ENCODE measurements at places on chromosomes 11 and 22.

DNA sequence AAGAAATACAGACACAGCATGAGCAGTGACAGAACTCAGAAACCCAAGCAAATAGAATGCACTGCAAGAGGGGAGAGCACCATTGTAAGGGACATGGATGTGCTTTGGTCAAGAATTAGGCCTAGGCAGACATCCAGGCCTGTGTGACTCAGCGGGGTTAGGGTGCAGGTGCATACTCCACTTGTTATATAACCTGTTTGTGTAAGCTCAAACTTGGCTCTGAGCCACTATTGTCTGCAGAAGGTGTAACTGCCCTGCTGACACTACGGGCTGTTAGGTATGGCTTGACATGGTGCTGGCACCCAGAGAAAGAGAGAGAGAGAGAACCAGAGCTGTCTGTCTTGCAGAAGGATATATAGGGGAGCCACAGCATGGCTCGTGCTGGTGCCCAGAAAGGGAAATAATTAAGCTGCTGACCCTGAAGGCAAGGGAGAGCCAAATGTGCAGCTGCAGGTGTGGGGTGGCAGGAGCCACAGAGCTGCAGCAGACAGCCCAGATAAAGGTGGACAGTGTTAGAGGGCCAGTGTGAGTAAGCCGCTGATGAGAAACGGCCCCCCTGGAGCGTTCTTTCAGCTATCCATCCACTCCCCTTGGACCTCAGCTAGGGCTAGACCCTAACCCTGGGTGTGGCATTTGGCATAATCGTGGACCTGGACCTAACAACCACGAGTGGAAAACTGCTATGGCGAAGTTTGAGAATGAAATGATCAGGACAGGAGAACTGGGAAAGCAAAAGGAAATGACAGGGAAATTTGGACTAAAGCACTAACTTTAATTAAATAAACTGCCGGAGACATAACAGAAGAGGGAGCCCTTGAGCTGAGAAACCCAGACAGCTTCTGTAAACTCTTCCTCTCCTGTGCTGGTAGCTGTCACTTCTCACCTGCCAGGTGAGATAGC is 253.0 kb upstream of the CCDC179 start:
- DNase-seq = peak; percentile 58

- DNase-seq = peak; percentile 52
Observed at GRCh38 chr22:23233084-23233531, 52.8 kb downstream of the BCR start.

- no peak for DNase-seq
Observed at GRCh38 chr11:33848717-33849390, 43.0 kb downstream of the LMO2 start.

GRCh38 chr22:35930933-35931332 is 97.7 kb downstream of the RBFOX2 start:
- DNase-seq = peak; percentile 71

DNA sequence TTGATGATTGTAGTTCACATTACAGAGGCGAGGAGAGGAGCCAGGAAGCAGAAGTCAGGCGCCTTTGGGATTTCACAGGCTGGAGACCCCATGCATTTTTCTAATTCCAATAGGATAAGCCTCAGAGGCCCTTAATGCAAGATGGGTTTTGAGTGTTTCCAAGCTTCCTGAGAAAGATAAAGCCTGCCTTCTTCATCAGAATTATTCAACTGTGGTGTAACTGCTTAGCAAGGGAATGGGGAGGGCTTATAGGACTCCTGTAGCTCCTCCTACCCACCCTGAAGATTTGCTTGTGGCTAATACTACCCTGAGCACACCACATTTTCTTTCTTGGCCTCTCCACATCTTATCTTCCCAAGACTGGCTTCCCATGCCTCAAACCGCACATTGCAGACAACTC is 151.1 kb upstream of the ISX start:
- DNase-seq = peak; percentile 82

DNA sequence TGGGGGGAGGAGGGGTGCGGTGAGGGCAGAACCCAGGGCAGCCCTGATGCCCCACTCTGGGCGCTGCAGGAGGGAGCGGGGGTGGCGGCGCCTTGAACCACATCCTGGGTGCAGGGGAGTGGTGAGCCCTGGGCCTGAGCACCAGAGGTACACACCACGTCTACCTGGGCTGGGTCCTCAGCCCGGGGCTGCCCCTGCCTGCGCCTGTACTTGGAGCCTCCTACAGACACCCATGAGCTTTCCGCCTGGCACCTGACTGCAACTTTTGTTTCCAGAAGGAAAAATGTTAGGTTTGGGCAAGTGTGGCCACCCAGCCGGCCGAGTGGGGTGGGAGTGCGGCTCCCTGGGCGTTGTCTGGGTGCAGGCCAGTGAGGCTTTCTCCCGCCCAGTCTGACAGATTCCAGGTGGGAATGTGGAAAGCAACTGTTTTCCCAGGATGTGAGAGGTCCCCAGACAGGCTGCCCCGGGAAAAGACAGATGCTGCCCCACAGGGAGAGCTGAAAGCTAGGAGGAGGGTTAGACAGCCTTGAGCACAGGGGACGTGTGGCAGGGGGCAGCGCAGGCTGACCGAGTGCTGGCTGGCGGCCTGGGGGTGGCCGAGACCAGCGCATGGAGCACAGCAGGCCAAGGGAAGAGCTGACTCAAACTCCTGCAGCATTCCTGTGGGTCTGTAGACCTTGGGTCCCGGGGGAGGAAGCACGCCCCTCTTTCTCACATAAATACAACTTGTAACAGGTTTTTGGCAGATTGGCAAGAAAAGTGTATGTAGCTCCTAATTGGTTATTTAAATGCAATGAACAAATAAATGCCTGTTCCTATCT is 44.1 kb downstream of the GNB1L start:
- DNase-seq = peak; percentile 92

- no peak for DNase-seq
Observed at GRCh38 chr22:37559521-37559900, 769 bp upstream of the CDC42EP1 start.

- DNase-seq = peak; percentile 70
Observed at GRCh38 chr11:35304386-35304775, 115.0 kb downstream of the SLC1A2 start.

GRCh38 chr11:82775736-82776346 is 42.2 kb upstream of the FAM181B start:
- DNase-seq = peak; percentile 49

- DNase-seq = peak; percentile 70
Observed at GRCh38 chr22:33923660-33924246, 3.5 kb upstream of the LARGE1 start.

DNA sequence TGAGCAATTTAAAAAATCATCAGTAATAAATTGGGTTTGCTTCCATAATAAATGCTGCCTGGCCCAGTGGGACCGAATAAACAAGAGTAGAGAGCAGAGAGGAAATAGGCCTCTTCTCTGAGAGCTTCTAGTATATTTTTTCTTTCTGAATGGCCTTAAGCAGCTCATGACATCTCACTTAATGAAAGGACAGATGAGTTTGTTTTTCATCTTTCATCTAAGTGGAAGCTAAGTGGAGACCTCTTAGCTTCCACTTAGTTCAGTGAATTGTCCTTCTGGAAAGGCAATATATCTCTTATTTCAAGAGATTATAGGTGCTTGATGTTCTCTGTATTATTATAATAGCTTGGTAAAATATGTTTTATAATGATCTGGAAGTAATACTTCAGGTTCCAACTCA is 245.9 kb upstream of the ANO3 start:
- DNase-seq = no peak

GRCh38 chr11:103988595-103988969 is 47.9 kb upstream of the DDI1 start:
- DNase-seq = peak; percentile 63

DNA sequence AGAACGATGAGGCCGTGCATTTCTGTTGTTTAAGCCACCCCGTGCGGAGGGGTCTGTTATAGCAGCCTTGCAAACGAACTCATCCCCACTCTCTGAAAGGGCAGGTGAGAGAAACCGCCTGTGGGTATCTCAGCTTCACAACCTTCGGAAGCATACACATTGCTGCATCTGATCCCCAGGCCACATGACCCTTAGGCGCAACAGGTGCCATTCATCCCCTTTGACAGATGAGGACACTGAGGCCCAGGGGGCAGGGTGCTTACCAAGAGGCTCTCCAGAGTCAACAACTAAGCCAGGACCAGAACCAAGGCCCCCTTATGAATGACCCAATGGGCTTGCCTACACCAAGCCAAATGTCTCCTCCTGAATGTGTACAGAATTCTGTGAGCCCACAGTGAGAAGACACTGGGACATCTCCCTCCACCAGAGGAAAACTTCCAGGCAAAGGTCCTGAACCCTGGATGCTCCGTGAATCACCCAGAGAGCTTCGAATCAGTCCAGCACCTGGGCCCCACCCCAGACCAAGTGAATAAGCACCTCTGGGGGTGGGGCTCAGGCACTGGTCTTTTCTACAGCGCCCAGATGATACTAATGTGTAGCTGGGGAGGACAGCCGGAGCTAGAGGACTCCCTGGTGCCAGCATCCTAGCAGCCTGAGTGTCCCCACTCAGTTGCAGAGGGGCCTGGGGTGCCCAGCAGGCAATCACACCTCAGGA is 83.2 kb downstream of the BUD13 start:
- DNase-seq = no peak

- DNase-seq = no peak
Observed at GRCh38 chr11:92859156-92859690, 110.2 kb upstream of the MTNR1B start.

All from fibroblast of skin of right biceps (primary cell).